ENCODE measurements at places on chromosomes 3 and 15.

GRCh38 chr3:147380387-147380951 is 25.9 kb downstream of the ZIC4 start:
- no peak for DNase-seq

- DNase-seq, result no peak
Observed at GRCh38 chr3:170107941-170108340, 70.1 kb downstream of the GPR160 start.

DNA sequence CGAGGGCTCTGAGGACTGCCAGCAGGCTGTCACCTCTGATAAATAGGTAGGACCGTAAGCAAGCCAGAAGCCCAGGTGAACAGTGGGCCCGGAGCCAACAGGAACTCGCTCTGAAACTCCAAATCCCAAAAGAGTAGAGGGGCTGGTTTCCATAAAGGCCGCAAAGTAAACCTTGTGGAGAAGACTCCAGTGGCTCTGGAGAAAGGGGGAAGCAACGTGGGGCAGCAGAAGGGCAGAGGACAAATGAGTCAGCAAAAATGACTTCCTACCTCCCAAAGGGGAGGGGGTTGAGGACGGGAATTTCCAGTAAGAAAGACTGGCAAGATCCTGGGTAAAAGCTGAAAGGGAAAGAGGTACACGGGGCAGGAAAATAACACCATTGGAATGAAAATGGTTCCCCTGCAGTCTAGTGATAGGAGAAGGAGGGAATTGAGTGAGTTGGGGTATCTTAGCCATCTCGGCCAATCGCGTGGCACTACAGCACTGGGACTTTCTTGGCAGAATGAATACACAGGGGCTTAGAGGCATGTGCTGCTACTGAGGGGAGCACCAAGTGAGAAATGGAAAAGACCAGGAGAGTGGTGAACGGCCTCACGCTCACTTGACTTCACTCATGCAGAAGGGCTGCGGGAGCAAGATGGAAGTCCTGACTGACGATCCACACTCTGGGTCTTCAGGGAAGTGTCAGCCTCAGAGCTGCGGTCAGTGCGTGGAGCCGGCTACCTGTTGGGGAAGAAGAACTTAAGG is 33.2 kb downstream of the BMF start:
- DNase-seq, result no peak

- DNase-seq, result no peak
Observed at GRCh38 chr3:194870394-194871110, 184.9 kb downstream of the FAM43A start.

DNA sequence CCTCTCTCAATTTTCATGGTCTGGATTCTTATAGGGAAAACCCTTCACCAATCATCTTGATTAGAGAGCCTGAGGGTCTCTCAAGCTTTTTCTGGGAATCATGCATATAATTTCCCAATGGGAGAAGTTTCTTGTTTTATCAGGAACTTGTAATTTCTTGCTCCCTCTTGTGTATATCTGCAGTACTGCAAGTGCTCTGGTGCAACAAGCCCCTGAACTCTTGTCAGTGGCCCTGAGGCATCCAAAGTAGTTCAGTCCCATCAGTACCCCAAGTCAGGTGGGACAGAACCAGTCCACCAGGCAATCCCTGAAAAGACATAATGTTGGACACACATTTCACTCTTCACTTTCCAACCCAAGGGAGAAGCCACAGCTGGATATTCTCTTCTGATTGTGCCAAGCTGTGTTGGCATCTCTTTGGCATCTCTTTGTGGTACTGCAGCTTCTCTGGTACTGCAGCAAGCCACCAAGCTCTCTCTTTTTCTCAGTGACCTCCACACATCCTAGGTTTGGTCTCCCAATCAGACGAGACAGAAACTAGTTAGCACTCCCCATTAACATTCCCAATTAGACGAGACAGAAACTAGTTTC is 214.5 kb downstream of the ZIC4 start:
- DNase-seq, result peak; percentile 69

GRCh38 chr3:66692042-66692765 is 191.4 kb upstream of the LRIG1 start:
- no peak for DNase-seq

DNA sequence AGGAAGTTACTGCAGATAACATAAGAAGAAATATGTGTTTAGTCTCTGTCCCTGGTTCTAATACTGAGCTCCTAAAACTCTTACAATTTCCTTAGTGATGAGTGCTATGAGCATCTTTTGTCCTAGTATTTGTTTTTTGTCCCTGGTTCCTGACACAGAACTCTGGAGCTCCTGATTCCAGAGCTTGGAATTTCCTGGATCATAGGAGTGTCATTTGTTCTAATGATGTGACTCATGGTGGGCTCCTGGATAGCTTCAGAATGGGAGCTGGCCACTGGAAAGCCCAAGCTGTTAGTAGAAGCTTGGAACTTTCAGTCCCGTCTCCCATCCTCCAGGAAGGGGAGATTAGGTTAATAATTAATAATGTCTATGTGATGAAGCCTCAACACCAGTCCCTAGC is 98.2 kb downstream of the CNTN6 start:
- no peak for DNase-seq

All from smooth muscle cell of the brain vasculature (primary cell).